ENCODE measurements at places on chromosomes 13 and 19.
A peak's percentile ranks its signal among the peaks of the same experiment; 100 is the strongest.

DNA sequence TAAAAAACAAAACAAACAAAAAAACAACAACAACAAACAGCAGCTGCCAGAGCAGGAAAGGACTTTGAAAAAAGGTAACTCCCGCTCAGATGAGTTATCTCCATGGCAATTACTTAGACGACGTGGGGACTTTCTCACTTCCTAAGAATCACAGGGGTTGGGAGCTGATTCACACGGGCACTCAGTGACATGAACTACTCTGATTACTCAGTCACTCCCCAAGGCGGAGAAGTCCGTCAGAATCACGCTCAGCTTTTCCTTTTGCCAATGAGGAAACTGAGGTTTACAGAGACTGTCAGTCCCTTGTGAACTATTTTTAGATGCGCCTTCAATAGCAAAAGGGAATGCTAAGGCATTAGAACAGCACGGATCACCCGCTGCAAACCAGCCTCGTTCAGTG, 32.3 kb upstream of the MATK start:
- DNase-seq = peak; percentile 29

DNA sequence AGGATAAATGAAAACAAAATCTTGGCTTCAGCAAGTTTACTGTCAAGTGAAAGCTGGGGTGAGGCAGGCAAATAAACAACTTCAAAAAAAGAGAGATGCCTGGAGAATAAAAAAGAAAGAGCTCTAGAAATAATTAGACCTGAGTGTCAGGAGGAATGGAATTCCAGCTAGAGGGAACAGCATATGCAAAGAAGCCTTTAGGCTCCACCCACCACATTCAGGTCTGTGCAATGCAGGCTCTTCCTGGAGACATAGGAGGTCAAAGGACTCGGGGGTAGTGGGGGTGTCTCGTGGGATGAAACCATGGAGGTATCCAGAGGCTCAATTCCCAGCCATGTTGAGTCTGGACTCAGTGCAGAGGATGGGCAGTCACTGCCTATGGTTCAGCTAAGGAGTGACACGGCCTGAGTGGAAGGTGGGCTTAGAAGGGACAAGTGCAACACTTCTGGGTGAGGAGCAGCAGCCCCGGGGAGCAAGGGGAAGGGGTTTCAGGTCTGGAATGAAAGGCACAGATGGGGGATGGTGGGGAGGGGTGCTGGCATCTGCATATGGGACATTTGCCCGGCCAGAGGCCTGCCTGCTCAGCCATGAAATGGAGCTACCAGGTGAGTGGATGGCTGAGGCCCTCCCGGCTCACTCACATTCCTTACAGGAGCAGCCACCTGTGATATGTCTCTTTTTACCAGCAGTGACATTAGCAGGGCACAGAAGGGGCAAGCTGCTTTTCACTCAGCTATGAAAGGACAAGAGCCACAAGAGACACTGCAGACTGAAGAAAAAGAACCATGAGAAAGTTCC, 12.3 kb downstream of the LATS2 start:
- no peak for DNase-seq

DNA sequence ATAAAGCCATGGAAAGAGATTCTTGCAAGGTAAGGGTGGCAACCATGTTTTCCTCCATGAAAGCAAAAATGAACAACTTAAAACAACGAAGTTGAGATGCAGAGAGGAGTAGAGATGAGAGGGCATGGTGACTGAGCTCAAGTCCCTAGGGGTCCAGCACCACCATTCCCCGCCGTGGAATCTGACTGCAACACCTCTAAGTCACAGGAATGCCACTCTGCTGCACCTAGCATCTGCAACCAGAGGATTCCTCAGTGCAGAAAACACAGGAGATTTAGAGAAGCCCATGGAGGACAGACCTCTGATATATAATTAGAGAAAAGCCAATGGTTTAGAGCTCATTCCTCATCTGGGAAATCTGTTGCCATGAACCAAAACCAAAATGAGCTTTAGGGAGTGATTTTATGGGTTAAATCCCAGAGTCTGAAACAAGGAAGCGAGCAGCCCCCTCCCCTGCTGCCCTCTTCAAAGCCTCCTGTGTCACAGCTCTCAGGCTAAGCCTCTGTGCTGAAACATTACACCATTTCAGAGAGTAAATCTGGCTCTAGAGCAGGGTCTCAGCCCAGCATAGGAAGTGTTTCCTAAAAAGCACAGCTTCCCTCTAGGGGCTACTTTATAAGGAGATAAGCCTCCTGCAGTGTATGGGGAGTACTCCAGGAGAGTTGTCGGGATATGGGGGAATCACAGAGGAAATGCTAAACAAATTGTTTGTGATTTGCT, 1043.6 kb downstream of the UQCRFS1 start:
- no peak for DNase-seq

GRCh38 chr19:3129112-3129511, 6.7 kb upstream of the GNA15 start:
- no peak for DNase-seq

GRCh38 chr13:24270639-24271141, 38.7 kb upstream of the C1QTNF9 start:
- DNase-seq = peak; percentile 79

GRCh38 chr19:38003438-38004185, 96.6 kb downstream of the SIPA1L3 start:
- peak; percentile 25 for DNase-seq

Measured in CD4-positive, alpha-beta T cell treated with Interleukin-15 for 1 hour (primary cell).